ENCODE measurements at places on chromosomes 3 and 15.

GRCh38 chr3:4546346-4547178, 53.4 kb downstream of the ITPR1 start:
- DNase-seq = no peak

GRCh38 chr3:173886-174285, 22.7 kb upstream of the CHL1 start:
- DNase-seq = no peak

DNA sequence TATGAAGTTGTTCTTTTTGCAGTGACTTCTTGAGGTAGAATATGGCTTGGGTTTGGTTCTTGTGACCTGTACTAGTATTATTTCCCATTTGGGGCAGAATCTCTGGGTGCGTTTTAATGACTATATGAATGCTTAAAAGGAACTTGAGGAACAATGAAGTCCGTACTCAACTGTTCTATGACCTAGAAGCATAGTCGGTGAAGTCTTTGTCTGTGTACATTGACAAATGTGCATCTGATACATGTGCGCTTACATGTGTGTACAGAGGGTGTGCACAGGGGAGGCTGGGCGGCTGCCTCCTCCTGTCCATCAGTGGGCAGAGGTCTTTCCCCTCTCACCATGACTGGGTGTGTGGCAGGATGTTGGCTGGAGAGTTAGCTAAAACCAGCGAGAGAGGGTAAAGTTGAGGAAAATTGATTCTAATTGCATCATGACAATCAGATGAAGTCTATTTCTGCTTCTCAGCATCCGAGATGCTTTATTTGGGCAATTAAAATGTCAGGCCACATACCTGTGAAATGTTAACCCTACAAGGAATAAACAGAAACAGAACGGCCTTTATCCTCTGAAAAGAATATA, 1.0 kb upstream of the NR2F2 start:
- DNase-seq = no peak

GRCh38 chr3:36957862-36958686, 13.2 kb upstream of the TRANK1 start:
- no peak for DNase-seq

DNA sequence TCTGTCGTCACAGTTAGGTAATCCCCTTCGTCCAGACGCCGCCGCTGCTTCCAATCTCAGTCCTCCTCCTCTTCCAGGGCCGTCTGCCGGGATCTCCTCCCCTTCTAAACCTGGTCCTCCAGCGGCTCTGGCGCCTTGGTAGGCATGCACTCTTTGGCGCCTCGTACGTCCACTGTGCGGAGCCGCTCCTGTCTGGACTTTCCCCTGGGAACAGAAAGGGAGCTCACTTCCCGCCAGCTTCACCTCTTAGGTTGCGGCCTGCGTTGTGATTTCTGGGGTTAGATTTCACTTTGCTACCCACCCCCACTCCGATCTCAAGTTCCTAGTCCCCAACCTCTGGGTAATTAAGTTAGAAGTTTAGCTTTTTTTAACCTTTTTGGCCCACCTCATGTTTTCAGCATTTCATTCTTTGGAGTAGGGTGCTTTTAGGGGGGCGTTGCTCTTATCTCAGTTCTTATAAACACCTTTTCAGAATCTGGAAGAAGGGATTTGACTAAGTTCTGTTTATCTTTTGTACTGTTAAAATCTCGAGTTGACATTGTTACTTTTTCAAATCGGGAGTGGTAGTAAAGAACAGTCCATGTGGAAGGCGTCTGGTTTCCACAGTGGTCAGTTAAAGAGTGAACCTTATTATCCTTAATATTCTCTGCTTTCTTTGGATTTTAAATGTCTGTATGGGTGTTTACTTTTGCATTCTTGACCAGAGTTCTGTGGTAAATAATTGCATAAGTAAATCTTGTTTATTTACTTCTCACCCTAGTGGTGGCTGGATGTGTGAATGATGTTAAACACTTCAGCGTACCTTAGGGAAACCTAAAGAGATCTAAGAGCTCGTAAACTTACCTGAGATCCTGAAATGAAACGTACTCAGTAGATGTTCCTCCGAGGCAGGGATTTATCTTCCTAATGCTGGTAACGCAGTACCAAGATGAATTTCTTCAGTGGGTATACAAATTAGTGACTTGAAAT, 611 bp downstream of the CTDSPL2 start:
- DNase-seq = no peak

Data from AML-193 (cell line).